ENCODE measurements at places on chromosomes 6 and 20. TPM values are rescaled to one million over a fixed set of nuclear protein-coding genes. Genes with fewer than 3 reads are reported as not detected.

MYCT1 gene
- 0.02 TPM for polyA plus RNA-seq

DNA sequence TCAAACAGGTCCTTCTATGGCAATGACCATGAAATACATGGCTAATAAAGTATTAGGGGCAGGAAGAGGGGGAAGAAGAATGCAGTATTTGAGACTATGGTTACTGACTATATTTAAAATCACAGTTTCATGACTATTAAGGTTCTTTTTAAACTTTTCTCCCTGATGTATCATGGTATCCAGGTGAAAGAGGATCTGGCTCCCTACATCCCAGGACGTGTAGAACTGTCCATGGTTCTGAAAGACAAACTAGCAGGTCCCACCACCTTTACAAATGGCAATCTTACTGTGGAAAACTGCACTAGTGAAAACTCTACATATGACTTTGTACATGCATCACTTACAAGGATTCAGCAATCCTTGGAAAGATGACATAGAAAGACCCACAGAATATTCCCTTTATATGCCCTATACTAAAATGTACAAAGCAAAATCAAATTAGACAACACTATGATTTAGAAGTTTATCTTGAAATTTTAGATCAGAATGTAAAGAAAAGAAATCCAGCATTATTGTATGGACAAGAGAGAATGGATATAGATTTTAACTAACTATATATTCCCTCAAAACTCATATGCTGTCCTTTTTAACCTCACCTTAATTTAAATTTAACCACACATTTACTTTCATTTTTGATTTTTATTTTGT is 33.5 kb downstream of the RPP21 start:
- no peak for DNase-seq

STX11 gene
- polyA plus RNA-seq: 0.90 TPM

BPIFB4 gene
- not detected for polyA plus RNA-seq

CTCFL gene
- polyA plus RNA-seq: not detected

- DNase-seq: no peak
Observed at GRCh38 chr6:163455552-163455951, 41.0 kb downstream of the QKI start.

DNA sequence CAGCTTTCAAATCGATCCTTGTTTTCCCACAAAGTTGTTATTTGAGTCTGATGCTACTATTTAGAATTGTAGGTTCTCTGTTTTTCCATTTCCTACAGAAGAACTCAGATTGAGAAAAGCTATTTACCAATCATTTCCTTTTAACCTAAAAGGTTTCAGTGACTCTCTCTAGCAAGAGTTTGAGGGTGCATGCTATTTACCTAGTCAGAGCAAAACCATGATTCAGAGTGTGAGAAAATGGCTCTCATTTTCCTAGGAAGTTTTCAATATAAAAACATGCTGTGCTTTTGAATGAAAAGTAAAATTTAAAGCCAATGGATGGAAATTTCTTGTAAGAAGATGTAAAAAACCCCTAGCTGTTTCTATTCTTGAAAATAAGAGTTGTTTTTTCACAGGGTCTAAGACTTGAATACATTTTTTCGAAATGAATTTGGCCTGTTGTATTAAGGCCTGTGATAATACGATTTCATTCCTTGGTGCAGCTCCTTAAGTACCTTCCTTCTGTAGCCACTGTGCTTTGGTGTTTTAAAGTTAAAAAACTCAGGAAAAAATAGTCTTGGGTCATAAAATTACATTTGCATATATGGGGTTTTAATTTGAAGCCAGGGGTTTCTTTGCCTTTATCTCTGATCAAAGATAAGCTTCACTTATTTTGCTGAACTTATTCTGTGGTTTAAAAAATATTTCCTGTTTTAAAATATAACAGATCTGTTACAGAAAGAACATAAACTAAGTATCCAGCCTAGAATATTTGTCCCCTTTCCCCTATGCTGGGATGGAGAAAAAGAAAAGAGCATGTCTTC is 18.0 kb upstream of the RSPH3 start:
- DNase-seq: no peak

GRCh38 chr6:42569102-42570028 is 5.5 kb downstream of the UBR2 start:
- DNase-seq: peak; percentile 81

GRCh38 chr6:81977486-81977885 is 225.0 kb upstream of the TENT5A start:
- no peak for DNase-seq

DNA sequence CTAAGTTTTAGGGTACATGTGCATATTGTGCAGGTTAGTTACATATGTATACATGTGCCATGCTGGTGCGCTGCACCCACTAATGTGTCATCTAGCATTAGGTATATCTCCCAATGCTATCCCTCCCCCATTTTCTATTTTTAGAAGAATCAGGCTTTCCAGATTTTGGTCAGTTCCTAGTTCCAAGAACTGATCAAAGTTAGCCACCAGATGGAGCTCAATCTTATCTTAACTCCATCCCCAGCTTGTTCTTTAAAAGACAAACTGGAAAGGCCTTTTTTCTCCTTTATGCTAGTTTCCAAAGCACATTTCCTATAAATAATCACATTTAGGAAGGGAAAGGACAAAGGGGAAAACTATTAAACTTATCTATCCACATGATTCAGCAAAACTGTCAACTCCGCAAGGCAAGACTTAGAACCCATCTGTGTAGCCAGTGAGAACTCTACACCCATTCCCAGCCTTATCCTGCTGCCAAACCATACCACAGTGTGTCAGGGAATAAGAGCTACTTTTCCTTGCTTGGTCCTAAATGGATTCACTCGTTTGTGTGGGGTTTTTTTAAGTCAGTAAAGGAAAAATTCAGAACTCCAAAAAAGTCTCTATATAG is 22.8 kb upstream of the KHDC1 start:
- DNase-seq: no peak

DNA sequence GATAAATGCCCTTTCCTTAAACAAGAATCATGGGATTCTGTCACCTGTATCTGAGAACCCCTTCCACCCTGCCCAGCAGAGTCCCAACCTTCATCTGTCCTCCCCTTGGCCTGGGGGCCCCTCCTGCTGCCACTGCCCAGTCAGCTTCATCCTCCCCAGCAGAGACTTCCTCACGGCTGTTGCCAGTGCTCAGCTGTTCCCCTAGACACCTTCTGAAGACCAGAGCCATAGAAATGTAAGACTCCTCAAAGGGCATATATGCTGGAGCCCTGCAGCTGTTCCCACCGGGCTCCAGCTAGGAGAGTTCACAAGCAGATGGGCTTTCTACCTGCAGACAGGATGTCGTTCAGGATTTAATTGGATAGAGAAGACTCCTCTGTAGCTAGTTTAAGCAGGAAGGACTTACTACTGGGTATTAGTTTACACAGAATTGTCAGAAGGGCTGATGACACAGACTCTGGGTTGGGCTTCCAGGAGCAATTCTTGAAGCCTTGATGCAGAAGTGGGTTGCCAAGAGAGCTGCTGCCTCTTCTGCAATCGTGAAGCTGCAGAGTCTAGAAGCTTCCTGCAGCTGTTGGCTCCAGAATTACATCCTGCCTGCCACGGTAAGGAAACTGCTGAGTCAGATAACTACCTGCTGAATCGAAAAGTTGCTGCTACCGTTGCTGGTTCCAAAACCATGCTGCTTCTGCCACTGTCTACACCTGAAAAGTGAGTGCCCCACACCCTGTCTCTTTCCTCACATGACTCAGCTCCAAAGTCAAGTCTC is 57.1 kb upstream of the MLN start:
- DNase-seq: no peak

DNA sequence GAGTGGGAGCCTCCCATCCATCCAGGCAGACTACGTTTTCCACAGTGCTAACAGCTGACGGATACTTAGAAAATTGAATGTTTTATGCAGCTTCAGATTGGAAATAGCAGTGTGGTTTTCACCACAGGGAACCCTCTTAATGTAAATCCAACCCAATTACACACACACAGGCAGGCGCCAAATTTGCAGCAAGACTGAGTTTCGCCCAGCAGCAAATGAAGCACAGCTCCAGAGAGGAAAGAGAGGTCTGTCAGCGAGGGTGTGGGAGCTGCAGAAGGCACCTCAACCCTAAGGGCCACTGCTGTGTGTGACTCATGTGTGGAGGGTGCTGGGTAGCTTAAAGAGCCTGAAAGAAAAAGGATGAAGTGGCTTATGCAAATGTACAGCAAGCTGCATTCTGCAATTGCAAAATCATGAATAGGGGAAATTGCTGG is 365.7 kb downstream of the MAFB start:
- no peak for DNase-seq

DNA sequence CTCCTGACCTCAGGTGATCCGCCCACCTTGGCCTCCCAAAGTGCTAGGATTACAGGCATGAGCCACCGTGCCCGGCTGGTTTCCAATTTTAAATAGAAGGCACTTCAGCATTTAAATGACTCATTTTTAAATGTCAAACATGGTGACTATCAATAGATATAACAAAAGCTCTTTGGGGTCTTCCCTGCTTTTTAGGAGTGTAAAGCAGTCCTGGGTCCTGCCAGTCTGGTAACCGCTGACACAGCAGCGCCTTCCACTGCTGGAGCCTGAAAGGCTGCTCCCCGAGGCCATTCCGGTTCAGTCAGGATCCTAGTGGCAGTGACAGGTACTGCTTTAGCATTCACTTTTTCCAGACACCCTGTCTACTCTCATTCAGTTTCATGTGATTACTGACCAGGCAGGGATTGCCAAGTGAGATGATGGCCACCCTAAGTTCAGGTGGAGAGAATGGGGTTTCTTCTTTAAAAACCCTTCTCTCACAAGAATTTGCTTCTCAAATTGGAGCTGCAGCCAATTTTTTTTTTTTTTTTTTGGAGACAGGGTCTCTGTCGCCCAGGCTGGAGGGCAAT is 5.1 kb downstream of the DIDO1 start:
- DNase-seq: no peak

PPP1R16B gene
- not detected for polyA plus RNA-seq

GRCh38 chr6:72218125-72218524 is 331.8 kb downstream of the RIMS1 start:
- DNase-seq: no peak

ACTL10 gene
- 0.44 TPM for polyA plus RNA-seq
